ENCODE measurements at places on chromosomes 16 and 17.

- DNase-seq: no peak
These were observed 10.2 kb upstream of the MPP2 start for GRCh38 chr17:43917348-43918025.

DNA sequence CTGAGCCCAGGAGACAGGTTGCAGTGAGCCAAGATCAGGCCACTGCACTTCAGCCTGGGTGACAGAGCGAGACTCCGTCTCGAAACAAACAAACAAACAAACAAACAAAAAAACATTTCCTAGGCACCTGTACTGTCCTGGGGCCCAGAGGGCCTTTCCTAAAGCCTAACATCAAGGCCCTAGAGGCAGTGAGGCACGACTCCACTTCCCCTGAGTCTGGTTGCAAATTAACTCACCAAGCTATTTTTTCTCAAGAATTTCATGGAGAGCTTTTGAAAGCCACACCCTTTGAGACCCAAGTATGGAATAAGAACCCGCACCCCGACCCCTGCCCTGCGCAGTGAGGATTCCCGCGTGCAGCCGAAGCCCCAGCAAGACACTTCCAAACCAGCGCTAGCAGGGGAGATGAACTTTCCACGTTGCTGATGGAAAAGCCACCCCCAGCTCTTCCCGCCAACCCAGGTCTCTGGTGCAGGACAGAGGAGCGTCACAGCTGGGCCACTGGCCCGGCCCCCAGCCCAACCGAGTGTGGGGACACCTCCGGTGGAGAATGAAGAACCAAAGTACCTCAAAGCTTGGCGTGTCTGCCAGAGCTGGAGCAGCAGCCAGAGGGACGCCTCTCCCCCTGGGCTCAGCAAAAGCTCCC is 1.2 kb downstream of the CHST5 start:
- DNase-seq: no peak

GRCh38 chr17:38434178-38434665 is 6.0 kb downstream of the ARHGAP23 start:
- no peak for DNase-seq

GRCh38 chr17:59488805-59489204 is 76.6 kb upstream of the DHX40 start:
- DNase-seq: no peak

DNA sequence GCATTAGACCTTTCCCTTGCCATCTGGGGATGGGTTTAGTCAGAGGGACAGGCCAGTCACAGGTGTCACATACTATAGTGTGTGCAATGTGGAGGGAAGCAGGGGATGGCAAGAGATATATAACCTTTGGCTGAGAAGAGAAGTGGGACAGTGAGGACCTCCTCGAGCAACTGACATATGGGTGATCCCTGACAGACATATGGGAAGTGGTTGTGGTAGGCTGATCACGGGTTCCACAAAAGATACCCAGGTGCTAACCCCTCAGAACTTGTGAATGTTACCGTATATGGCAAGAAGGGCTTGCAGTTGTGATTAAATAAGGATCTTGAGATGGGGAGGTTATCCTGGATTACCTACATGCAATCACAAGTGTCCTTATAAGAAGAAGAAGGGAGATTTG is 188.1 kb upstream of the MPHOSPH6 start:
- DNase-seq: no peak

- DNase-seq: no peak
These were observed 4.1 kb downstream of the CCDC102A start for GRCh38 chr16:57532266-57532625.

DNA sequence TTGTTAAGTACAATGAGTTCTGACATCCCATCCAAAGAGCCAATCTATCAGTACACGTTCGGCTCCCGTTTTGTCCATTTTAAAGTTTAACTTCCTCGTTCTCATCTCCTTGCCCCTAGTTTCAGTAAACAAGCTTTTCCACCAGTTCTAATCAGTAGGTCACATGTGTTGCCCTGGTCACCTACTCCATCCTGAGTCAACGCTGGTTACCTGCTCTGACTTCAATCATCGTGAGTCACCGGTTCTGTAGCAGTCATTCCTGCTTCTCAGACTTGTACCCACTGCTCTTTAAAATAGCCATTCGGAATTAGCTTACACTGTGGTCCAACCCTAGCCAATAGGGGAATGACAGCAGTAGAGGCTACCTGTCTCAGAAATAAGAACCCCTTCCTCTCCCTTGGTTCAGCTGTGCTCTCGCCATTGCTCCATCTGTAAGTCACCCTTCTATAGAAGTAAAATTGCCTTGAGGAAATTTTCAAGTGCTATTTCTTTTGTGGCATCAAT is 191.0 kb downstream of the CPPED1 start:
- no peak for DNase-seq

DNA sequence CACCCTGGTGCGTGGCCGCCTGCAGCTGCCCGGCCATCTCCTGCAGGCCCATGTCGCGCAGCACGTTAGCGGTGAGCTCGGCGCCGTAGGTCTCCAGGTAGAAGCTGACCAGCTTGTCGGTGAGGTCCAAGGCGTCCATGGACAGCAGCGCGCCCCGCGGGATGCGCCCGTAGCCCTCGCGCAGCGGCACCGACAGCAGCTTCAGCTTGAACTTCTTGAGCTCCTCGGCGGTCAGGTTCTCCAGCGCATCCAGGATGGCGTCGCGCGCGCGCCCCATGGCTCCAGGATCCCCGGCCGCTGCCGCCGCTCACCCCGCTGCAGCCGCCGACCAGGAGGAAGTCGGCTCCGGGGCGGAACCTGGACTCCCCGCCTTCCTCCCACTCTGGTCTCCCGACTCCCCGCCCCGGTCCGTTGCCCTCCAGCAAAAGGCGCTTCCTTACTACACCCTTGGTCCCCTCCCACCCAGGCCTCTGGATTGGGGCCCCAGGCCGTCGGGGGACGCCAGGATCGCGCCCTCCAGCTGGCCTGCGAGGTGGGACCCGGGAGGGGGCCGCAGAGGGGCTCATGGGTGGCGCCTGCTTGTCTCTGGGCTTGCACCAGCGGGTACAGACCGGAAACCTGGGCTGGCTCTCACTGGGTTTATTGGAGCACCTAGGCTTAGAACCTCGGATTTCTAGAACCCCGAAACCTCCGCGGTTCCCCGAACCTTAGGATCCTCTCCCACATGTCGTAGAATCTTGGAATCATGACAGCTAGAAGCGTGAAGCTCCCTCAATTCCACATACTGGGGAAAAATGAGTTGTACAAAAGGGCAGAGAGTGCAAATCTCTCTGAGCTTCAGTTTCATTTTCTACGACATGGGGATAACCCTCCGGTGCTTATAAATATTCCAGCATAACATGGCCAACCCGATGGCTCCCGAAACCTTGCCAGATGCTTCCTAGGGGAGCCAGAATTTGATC is at the start of gene PYCARD:
TSS of gene PYCARD (minus strand) at position 347 of the 962 bp plus-strand sequence. CDS start at position 277, 70 bp downstream.
- DNase-seq: no peak

GRCh38 chr16:13453938-13454553 is 465.9 kb upstream of the ERCC4 start:
- no peak for DNase-seq

GRCh38 chr16:2465653-2466415 is 5.3 kb upstream of the NTN3 start:
- DNase-seq: no peak

GRCh38 chr17:76309461-76309860 is 1.4 kb upstream of the QRICH2 start:
- no peak for DNase-seq

DNA sequence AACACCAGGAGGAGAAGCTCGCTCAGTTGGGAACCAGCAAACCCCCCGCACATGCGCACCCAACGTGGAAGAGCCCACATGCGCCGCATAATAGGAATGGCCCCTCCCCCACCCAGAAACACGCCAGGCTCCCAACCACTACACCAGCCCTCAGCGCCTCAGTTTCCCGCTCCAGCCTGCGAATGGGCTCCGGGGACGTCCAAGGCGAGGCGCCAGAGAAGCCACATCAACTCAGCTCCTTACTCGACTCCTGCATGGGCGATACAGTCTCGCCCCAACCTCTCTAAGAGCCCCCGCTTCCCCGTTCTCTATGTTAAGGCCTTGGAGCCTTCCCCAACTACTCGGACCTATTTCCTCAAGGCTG is 504 bp downstream of the SRSF1 start:
- DNase-seq: no peak

DNA sequence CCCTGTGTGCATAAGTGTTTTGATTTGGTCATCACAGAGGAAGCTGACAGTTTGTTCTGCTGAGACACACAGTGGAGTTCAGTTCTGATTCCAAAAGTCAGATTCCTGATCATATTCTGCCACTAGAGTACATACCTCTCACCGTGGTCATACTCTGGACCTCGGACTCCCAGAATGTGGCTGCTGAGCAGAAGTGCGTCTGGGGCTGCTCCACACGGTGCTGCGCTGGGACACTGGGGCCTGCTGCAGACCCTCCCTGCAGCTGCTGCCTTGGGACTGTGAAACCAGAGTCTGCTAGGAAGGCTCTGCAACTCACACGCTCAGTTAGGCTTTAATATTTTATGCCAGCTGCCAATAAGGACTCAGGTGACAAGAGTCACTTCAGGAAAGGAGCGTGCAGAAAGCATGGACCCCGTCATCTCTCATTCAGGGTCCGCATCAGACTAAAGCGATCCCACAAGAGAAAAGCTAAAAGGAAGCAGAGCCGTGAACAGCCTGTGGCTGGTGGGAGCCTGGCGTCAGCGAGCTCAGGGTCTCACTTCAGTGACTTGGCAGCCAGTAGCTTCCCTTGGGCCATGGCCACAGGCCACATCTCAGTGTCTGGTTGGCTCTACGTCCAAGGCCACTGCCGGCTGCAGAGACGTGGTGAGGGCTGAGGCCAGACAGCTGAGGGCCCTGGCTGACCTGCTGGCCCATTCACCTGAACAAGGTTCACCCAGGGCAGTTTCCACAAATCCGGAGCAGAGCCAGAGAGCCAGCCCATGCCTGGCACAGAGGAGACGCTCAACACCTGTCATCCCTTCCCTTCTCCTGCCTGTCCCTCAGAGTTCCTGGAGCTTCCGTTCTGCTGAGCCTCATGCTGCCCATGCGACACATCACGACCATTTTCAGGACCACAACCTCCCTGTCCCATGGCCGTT is 24.7 kb upstream of the KIFC3 start:
- no peak for DNase-seq

- DNase-seq: no peak
These were observed 414.4 kb upstream of the HSBP1 start for GRCh38 chr16:83393196-83393981.

DNA sequence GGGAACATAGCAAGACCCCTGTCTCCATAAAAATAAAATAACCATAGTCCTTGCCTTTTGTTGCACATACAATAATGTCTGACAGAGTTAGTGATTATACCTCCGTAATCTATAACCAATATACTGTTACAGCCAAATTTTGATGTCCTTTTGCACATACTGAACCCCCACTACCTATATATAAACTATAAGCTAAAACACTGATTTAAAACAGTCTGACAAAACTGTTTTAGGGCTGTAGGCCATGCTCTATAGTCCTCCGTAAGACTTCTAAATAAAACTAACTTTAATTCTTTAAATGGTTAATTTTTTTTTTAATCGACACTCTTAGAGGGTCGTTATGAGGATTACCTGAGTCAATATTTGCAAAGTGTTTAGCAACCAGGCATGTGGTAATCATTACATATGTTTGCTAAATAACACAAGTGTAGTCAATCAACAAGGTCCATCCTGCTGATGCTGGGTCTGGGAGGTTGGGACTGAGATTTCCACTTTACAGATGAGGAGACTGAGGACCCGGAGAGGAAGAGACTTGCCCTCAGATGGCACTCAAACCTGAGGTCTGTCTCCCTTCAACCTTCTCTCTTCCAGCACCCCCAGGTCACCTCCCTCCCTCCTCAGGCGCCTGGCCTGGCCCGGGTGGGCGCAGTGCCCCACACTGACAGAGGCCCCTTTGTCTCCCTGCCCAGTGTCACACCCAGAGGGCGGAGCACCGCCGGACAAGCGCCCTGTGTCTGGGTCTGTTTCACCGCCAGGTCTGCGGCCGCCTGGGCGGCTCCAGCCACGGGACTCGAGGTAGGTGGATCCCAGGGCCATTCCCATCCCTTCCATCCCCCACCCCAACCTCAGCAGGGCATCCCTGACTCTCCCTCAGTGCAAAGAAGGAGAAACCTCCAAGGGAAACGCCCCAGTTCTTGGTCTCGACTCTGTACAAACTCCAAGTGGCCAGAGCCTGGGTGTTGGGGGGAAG is 10.3 kb downstream of the ZNF385C start:
- no peak for DNase-seq

DNA sequence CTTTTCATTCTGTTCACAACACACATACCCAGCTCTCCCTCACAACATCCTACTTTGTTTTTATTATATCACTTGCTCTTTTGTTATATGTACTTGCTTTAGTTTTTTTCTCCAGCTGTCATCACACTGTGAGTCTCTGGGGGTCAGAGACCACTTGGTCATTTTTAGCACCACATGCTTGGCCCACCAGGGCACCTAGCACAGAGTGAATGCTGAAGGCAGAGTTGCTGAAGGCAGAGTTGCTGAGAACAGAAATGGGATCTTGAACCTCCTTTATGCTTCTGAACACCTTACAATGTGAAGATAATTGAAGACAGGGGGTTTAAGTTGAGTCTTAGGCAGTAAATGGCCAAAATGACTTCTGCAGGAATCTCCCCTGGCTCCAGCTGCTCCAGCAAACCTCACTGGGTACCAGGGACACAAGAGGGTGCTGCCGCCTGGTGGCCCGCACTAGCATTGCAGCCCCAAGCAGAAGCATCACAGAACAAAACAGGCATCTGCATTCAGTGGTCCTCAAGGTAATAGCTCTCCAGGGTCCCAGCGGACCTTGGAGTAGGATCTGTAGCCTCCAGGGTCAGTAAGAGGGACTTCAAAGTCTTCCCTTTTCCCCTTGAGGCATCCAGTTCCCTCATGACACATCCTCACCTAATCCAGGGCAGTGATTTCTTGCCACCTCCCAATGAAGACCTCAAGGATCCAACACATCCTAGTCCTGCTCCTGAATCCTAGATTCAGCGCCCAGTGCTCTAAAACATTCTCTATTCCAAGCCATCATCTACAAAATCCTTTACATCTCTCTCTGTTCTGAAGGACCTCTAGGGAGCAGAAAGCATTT is 1972.6 kb downstream of the TP53TG3F start:
- no peak for DNase-seq

- DNase-seq: no peak
These were observed 19.4 kb upstream of the C16orf95 start for GRCh38 chr16:87336434-87337240.

DNA sequence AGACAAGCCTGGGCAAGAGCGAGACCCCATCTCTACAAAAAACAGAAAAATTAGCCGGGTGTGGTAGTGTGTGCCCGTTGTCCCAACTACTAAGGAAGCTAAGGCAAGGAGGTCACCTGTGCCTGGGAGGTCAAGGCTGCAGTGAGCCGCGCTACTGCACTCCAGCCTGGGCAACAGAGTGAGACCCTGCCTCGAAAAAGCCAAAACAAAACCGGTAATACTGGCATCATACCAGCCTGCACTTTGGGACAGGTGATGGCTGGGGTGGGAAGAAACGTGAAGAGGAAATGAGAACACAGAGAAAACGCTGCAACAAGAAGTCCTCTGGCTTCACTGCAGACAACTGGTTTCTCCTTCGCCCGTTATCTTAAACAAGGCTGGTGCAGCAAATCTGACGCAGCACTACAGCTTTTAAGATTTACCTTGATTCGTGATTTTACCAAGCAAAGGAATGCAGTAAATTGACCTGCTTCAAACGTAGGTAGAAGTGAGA is 725 bp upstream of the CASC3 start:
- DNase-seq: no peak
